RCC 7860 (cell line): ENCODE measurements at places on chromosomes 2 and 18.
A peak's percentile ranks its signal among the peaks of the same experiment; 100 is the strongest.

- DNase-seq: no peak
Observed at GRCh38 chr2:77001895-77002294, 520.3 kb downstream of the LRRTM4 start.

DNA sequence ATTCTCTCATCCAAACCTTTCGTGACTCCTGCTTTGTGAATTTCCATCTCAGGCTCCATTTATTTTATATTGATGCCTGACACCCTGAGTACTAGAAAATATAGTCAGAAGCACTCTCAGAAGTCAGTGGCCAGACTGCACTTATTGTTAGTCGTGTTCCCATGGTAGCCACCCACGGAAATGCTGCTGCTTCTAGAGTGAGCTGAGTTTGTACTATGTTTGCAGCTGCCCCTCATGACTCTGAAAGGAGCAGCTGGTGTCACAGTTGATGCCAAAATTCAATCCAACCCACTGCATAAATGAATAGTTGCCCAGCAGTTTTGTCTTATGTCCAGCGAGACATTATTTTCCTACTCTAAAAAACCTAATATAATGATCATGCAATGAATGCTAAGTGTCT, 265.2 kb upstream of the SPHKAP start:
- DNase-seq: no peak

DNA sequence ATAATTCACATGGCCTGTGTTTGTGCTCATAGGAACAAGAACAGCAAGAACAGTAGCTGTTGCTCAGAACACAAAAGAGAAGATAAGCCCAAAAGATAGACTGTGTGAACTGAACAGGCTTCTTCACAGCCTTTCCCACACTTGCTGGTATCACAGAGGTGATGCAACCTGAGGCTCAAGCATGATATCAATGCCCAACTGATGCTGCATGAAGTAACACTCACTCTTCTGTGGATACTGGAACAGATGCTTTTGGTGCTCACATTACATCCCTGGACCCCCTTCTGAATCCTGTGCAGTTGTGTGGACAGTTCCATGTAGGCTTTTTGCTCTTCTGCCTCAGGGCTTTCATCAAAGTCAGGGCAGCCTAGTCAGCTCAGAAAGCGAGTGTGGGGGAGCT, 88.4 kb upstream of the RND3 start:
- no peak for DNase-seq

GRCh38 chr2:98560256-98560771, 48.0 kb downstream of the COA5 start:
- peak; percentile 69 for DNase-seq
